SK-N-DZ (cell line): ENCODE measurements at places on chromosomes 2 and 18.

- DNase-seq: no peak
Observed at GRCh38 chr2:172198908-172199307, 96.2 kb upstream of the DLX2 start.

- no peak for DNase-seq
Observed at GRCh38 chr2:239777219-239777618, 247.9 kb downstream of the NDUFA10 start.

DNA sequence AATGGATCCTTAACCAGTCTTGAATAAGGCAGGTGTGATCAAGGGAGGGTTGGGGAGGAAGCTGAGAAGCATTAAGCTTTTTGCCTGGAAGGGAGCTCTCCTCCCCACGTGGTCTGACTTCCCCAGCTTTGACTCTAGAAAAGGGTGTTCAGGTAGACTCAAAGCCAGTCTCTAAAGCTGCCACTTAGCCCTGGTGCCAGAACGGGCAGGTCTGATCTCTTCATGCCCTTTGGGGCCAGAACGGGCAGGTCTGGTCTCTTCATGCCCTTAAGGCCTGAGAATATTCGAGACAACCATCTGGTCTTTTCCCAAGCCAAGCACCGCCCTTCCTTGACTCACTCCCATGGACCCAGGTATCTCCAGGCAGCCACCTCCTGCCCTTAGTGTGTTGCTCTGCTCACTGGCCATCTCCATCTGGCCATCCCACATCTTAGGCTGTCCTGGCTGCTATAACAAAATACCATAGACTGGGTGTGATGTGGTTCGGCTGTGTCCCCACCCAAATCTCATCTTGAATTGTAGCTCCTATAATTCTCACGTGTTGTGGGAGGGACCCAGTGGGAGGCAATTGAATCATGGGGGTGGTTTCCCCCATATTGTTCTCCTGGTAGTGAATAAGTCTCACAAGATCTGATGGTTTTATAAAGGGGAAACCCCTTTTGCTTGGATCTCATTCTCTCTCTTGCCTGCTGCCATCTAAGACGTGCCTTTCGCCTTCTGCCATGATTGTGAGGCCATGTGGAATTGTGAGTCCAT lies 59.4 kb downstream of the SNORC start:
- DNase-seq: no peak

- no peak for DNase-seq
Observed at GRCh38 chr2:223934870-223935269, 10.3 kb downstream of the WDFY1 start.

DNA sequence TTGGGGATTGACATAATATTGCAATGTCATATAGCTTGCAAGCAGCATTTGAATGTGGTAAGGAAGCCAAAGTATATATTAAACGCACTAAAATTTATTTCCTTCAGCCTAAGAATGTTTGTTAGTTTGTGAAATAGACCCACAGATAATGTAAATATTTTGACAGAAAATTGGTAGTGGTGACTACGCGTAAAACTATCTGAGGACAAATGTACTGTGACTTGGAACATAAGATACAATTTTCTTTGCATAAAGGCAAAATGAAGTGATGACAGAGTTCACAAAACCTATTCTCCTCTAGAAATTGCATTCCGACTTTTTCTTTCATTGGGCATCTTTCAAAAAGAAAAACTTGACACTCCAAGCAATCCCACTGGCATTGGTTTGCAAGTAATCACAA lies 411.1 kb upstream of the LRATD1 start:
- DNase-seq: no peak

- DNase-seq: no peak
Observed at GRCh38 chr2:214379227-214379626, 31.6 kb upstream of the VWC2L start.

DNA sequence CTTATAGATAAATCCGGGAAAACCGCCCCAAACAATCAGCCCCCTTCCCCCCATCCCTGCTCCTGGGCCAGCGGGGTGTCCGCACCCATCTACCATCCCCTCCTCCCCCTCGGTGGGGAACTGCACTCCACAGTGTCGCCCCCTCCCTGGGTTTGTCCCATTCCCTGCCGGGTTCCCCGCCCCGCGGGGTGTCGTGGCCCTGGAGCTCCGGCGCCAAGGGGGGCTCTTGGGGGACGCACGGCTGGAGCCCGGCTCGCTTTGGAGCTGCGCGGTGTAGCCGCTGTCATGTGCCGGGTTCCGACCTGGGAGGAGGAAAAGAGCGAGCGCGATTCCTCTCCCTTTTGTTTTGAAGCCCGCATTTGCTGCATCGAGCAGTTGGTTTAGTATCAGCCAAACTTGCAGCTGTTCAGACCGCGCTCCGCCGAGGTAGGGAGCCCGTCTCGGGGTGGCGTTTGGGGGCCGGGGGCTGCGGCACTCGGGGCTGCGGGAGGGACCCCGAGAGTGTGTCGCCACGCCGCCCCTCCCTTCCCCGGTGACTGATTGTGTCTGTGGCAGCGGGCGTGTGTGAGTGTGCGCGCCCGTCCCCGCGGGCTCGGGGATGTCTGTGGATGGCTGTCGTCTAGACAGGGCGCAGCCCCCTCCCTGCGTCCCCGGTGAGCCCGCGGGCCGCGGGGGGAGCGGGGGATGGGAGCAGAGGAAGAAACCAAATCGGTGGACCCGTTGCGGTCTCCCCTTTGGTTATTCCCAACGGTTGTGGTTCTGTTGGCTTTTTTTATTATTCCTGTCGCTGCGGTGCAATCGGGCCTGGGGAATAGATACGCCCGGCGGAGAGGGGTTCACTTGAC lies 797 bp downstream of the CTIF start:
- DNase-seq: peak; percentile 37

- no peak for DNase-seq
Observed at GRCh38 chr2:230984393-230985220, 11.3 kb upstream of the SPATA3 start.

- DNase-seq: no peak
Observed at GRCh38 chr2:197130318-197130717, 180.3 kb downstream of the ANKRD44 start.

- no peak for DNase-seq
Observed at GRCh38 chr2:1603059-1603458, 141.3 kb downstream of the PXDN start.

- no peak for DNase-seq
Observed at GRCh38 chr2:231138699-231139098, 13.9 kb upstream of the HTR2B start.

GRCh38 chr2:152405206-152406118 lies 70.5 kb downstream of the FMNL2 start:
- no peak for DNase-seq

DNA sequence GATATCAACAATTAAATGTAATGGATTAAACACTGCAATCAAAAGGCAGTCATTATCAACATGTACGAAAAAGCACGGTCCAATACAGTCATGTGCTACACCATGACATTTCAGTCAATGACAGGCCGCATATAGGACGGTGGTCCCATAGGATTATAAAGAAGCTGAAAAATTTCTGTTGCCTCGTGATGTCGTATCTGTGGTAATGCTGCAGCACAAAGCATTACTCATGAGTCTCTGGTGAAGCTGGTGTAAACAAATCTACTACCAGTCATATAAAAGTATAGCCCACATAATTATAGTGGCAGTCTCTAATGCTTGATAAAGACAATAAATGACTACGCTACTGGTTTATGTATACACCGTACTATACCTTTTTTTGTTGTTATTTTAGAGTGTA lies 58.4 kb downstream of the RABL2A start:
- no peak for DNase-seq

- no peak for DNase-seq
Observed at GRCh38 chr2:193461431-193461934, 1266.8 kb upstream of the TMEFF2 start.
